ENCODE measurements at places on chromosomes 4 and X. TPM values are rescaled to one million over a fixed set of nuclear protein-coding genes. Genes with fewer than 3 reads are reported as not detected.
A peak's percentile ranks its signal among the peaks of the same experiment; 100 is the strongest.

The LIMCH1 gene
- 19.9 TPM for polyA plus RNA-seq

The ZIC3 gene
- not detected for polyA plus RNA-seq

The TECRL gene
- not detected for polyA plus RNA-seq

The APBB2 gene
- polyA plus RNA-seq = 13.4 TPM

The CENPVL3 gene
- not detected for polyA plus RNA-seq

The ASMT gene
- not detected for polyA plus RNA-seq

The FRMD7 gene
- 2.5 TPM for polyA plus RNA-seq

The ZNF711 gene
- 2.6 TPM for polyA plus RNA-seq

The GPR173 gene
- 1.7 TPM for polyA plus RNA-seq

DNA sequence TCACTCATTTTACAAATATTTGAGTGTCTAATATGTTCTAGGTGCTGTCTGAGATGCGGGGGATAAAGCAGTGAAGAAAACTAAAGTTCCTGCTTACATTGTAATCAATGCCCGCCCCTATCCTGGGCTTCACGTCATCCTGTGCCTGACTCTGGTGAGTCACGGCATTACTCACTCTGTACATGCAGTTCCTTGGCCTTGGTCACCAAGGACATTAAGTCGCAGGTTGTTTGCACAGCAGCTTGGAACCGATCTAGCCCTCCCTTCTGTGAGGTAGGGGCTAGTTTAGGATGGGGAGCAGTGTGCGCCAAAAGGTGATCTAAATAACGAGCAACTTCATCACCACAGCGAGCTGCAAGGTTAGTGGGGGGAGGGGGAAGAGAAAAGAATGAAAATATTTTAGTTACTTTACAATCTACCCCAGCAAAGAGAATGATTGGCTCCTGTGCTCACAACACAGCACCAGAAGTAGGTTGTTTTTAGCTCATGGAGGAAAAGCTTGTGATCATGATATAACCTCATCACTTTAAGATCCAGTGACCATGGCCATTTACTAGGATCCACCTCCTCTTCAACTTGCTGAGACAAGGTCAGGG, 48.0 kb upstream of the HDAC8 start:
- DNase-seq = no peak

- no peak for DNase-seq
These were observed 180.8 kb upstream of the MAB21L2 start for GRCh38 chr4:150401083-150401687.

- DNase-seq = peak; percentile 13
These were observed 33.4 kb upstream of the SRD5A3 start for GRCh38 chr4:55312489-55313101.

DNA sequence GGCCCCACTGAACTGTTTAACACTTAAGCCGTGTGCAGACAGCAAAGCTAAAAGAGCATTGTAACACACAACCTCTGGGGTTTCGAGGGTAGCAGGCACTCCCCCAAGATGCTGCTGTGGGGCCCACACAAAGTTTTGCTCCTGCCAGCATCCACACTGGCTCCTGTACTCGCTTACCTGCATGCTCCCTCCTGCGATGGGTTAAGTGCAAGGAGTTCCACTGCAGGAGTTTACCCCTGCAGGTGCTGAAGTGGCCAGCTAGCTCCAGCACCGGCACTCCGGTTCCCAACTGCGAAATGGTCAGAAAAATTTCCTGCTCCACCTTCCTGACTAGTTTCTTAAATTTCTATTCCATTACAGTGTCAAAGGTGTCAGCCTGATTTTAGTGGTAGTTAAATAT, 443.5 kb downstream of the PCDH10 start:
- no peak for DNase-seq

- no peak for DNase-seq
These were observed 710.7 kb downstream of the STPG2 start for GRCh38 chr4:97432551-97432950.

GRCh38 chrX:13786048-13786447, 30.8 kb downstream of the GPM6B start:
- DNase-seq = peak; percentile 18

DNA sequence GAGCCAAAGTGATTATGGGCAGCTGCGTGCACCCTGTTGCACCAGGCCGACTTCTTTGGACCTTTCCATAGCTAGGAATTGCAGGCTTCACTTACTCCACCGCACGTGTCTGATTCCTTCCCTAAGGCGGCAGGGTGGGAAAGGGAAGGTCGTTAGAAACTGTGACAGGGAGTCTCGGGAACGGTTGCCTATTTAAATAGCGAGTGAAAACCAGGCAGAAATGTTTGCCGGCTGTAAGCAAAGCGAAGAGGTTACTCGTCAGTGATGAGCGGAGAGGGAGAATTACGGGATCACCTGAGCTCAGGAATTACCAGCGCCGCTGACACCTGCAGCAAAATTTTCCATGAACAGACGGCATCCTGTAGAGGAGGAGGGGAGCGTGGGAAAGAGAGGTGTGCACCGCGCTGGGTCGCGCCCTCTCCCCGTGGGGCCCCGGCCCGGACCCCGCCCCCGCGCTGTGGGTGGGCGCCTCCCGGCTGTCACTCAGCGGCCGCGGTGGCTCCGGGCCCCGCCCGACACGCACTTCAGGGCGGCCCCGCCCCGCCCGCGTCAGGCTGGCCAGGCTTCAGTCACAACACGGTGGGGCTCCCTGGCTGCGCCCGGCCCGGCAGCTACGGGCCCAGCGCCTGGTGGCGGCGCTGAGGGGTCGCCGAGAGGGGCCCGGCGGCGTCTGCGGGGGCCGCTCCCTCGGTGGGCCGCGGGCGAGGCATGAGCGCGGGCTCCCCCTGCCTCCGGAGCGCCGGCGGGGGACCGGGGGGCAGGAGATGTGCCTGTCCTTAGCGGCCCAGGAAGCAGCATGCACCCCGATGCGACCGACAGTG, at the start of gene SNX25:
Gene SNX25, plus strand, starts transcription at position 568 of the 821 bp plus-strand sequence. Its CDS starts 229 bp downstream, at position 797.
- peak; percentile 93 for DNase-seq

DNA sequence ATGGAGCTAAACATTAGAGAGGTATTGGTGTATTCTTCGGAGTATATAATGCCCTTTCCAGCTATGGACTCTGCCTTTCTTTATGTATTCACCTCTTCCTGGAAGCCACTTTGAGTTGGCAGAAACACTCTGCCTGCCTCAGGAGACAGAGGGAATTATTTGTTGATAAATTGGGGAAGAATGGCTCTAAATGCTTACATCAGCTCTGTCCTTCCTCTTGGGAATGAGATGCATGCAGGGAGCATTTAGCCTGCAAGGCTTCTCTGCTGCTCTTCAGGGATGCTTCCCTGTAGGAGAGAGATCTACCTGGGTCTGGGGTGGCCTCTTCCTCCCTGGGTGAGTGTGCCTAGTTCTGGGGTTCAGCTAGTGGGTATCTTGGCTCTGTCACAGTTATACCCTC, 6.9 kb upstream of the HS3ST1 start:
- no peak for DNase-seq

DNA sequence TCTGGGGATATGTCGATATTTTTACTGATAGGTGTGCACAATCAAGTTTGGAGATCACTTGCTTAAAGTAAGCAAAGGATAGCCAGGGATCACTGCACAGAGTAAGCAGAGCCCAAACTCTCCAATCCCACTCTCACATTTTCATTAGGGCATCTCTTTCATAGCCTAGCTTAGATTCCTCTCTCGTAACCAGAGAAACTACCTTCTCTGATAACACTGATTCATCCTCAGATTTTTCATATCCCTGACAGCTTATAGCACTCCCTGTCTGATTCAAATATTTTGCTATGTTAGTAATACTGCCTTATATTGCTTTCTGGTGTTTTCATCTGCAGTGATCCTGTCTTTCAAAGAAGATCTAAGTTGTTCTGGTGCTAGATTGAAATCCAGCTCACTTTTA, 123.7 kb downstream of the CBLL2 start:
- no peak for DNase-seq

DNA sequence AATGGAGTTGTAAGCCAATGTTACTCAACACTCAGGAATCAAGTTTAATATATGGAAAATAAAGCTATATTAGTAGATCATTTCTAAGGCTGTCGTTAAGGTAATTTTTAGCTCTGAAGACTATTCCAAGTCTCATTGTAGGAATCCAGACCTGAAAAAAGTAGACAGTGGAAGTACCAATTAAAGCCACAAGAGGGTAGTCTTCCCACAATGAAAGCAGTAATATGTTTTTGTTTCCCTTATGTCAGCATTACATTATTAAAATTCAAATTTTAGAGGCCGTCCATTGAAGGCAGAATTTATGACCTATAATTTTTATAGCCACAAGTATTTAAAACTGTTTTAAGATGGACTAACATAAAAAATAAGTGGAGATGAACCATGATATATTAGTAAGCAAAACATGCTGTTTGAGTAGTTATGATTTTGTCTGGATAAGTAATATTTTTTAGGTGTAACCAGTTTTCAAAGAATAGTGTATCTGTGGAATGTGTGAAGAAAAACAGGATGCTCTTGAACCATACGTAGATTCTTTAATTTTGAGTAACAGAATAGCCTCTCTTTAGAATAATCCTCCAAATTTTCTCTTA, 372.6 kb upstream of the TECRL start:
- no peak for DNase-seq

DNA sequence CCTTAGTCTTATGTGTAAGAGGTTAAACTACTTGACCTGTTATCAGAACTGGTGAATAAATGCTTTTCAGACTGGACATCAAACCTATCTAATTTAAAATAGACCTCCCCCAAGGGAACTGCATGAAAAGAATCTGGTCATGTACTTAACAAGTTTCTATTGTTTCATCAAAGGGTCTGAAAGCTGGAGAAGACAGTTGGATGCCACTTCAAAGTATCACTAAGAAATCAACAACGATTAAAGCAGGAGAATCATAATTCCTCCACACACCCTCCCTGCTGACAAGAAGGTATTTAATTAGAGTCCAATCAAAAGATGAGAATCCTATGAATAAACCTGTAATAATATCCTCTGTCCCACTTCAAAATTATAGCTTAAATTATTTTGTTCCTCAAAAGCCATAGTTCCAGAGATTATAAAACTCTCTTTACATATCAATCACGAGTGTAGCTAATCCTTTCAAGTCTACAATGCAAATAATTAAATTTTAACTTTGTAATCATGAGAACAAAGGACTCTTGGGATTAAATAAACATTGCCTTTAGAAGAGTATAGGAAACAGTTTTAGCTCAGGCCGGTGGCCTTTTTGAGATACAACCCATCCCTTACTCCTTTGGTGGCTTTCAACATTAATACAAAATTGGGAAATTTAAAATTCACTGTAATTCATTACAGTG, 35.1 kb downstream of the TSPAN5 start:
- no peak for DNase-seq

GRCh38 chrX:15240414-15240813, 29.5 kb downstream of the ASB9 start:
- DNase-seq = no peak

- DNase-seq = no peak
These were observed 64.7 kb upstream of the NKX1-1 start for GRCh38 chr4:1470816-1471442.
